ENCODE measurements at places on chromosomes 4 and X.

DNA sequence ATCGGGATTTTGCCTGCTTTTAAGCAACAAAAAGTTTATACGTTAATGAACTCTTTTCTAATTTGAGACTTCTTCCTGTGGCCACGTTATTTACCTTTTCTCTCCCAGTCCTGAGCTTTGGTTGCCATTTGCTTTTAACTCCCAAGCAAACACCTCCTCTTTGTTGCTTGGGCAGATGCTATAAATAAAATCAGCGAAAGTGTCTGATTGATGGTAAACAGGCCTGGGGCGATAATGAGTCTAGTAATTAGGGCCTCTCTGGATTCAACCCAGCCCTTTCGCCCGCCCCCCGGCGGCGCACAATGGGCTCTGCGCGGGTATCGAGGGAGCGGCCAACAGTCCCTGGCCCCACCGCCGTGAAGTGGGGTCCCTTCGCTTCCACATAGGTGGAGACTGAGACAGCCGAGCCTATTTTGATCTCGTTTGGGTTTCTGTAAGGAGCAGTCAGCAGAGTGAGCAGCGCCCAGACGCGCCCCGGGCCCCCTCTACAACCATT lies 790 bp downstream of the CLGN start:
- peak; percentile 15 for DNase-seq

DNA sequence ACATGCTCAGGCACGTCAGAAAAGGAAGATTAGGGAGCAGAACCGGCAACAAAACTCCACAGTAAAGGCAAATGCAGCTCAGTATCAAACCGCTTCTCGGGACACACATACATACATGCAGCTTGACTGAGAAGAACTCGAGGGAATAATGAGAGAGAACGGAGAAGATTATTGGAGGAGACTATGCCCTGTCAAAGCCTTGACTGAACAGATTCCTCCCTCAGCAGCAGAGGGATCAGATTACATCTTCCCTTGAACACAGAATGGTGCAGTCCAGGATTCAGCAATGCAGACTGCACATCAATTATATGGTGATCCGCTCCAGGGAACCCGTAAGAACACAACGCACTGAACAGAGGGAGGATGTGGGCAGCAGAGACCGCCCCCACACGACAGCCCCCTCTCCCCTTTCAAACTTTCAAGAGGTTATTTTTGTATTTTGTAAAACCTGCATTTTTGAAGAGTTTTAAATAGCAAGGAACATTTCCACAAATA lies 183.2 kb downstream of the FBXW7 start:
- no peak for DNase-seq

DNA sequence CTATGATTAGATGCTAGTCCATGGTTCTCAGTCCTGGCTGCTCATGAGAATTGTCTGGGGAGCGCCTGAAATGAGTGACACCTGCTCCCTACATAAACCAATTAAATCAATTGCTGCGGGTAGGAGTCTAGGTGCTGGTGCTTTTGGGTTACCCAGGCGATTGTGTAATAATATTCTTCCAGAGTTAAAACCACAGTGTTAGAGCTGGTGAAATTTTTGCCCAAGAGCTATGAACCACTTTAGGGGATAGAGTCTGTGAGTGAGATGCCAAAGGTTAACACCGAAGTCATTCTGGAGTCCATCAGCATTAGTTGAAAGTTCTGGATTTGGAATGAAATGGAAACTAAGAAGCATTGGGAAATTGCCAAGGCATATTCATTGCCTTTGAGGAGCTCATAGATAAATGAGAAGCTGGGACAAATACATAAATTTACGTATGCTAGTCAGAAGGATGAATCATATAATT lies 15.3 kb downstream of the PDK3 start:
- no peak for DNase-seq

DNA sequence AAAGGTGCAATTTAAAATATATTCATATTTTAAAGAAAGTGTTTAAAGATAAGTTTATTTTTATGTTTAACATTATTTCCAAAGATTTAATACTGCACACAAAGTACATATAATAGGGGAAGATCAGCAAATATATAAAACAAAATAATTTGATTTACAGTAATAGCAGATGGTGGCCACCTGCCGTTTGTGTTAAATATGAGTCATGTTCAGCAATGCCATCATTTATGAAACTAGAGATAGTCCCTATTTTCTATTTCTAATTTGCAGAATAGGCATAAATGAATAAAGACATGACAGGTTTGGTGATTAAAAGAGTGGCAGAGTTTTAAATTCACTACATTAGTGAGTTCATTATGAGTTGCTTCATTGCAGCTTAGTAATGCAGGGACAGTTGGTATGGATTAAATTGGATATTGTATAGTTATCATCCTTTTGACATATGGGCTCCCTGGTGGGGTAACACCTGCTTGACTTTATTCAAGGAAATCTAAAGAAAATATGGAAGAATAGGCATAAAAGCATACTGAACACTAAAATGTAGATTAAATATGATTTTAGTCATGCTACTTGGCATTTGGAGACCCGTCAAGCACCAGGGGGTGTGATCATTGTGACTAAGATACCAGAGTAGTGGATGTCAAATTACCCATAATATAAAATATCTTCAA lies 78.8 kb upstream of the BANK1 start:
- DNase-seq = no peak

DNA sequence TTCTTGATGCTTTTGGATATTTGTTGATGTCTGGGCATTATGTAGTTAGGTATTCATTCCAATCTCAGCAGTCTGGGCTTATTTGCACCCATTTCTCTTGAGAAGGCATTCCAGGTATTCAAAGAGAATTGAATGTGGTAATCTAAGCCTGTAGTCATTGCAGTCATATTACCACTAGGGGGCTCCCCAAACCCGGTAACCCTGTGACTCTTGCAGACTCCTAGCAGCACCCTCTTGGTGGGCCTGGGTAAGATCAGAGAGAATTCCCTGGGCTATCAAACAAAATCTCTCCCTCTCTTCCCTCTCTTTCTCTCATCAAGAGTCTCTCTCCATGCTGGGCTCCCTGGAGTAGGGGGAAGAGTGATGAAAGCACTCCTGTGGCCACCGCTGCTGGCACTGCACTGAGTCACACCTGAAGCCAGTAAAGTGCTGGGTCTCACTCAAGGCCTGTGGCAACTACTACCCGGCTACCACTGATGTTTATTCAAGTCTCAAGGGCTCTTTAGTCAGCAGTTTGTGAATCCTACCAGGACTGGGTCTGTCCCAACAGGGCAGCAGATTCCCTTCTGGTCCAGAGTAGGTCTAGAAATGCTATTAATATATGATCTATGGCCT lies 187.7 kb upstream of the NUDT10 start:
- no peak for DNase-seq

DNA sequence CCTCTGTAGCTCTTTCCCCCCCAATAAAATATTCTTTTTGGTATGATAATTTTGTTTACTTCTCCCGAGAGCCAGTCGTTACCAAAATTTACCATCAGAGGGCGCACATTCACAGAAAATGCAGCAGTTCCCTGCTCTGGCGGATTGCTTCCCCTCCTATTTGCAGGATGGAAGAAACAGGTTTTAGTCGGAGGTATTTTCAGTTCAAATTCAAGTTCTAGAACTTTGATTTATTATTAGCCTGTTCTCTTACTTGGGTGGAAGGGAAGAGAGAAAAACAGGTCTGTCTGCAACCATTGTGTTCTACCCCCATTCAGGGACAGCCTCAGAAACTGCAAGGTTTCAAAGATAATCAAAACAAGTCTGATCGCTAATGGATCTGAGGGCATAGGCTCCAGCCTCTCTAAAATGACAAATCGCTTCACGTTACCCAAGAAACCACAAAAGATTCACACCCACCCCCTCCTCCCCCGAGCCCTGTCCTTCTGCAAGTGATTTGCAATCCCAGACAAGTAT lies 263.8 kb upstream of the RPS6KA3 start:
- DNase-seq = no peak

GRCh38 chrX:78074088-78074487 lies 30.0 kb upstream of the PGK1 start:
- no peak for DNase-seq

GRCh38 chr4:60605646-60606354 lies 594.3 kb upstream of the ADGRL3 start:
- DNase-seq = no peak

GRCh38 chrX:1679238-1679637 lies 64.4 kb downstream of the ASMT start:
- no peak for DNase-seq

DNA sequence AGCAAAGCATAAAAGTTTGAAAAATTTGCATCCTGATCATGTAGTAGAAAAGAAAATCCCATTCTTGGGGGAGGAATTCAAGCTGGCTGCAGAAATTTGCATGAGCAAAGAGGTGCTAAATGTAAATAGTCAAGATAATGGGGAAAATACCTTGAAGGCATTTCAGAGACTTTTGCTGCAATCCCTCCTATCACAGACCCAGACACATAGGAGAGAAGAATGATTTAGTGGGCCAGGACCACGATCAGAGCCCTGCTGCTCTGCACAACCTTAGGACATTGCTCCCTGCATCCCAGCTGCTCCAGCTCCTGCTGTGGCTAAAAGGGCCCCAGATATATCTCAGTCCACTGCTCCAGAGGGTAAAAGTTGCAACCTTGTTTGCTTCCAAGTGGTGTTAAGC lies 1439.7 kb upstream of the AGA start:
- DNase-seq = no peak

- no peak for DNase-seq
These were observed 94.1 kb upstream of the GPR34 start for GRCh38 chrX:41594634-41595033.

DNA sequence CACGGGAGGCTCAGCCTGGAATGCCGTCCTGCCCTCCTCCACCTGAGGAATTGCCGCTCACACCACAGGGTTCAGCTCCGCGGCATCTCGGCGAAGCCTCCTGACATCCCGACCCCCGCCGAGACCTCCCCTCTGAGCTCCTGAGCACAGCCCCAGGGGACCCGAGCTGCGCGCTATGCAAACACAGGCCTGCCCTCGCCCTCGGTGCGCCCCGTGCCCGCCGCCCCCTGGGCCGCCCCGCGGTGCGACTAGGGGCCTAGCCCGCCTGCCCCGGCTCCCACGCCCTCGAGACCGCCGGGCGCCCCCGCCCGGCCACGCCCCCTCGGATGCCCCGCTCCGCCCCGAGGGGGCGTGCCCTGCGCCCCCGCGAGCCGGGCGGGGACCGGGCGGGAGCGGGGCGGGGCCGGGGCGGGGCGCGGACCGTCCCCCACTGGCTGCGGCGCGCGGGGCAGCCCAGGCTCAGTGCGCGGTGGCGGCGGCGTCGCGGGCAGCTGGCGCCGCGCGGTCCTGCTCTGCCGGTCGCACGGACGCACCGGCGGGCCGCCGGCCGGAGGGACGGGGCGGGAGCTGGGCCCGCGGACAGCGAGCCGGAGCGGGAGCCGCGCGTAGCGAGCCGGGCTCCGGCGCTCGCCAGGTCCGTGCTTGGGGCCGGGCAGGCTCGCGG lies at the start of gene FGFR3:
Gene FGFR3, plus strand, starts transcription at position 462 of the 664 bp plus-strand sequence. CDS start 642 bp downstream, outside the sequence.
- peak; percentile 98 for DNase-seq

DNA sequence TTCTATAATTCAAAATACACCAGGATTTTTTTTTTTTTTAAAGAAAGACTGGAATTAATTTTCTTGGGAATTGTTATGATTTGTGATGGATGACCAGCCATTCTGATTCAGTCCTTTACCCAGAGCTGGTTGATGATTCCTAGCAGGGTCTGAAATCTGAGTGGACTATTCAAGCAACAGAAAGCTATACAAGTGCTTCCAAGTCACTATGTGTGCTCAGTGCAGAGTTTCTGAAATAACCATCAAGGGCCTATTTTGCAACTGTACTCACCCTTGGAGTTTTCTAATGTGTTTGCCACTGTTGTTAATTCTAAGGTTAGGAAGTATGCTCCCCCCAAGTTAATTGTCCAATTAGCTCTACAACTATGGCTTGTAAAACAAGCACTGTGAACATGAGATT lies 137.7 kb upstream of the RAPGEF2 start:
- DNase-seq = no peak

- no peak for DNase-seq
These were observed 37.1 kb upstream of the STX18 start for GRCh38 chr4:4578981-4579380.

- peak; percentile 73 for DNase-seq
These were observed at the start of gene KDM5C for GRCh38 chrX:53224860-53225797. KDM5C (minus strand) TSS chrX:53225207; CDS start chrX:53224889, 318 bp downstream.
